ENCODE measurements at places on chromosomes 3 and 15.
A peak's percentile ranks its signal among the peaks of the same experiment; 100 is the strongest.

- DNase-seq: no peak
These were observed 10.3 kb downstream of the TRAK1 start for GRCh38 chr3:42101481-42101880.

DNA sequence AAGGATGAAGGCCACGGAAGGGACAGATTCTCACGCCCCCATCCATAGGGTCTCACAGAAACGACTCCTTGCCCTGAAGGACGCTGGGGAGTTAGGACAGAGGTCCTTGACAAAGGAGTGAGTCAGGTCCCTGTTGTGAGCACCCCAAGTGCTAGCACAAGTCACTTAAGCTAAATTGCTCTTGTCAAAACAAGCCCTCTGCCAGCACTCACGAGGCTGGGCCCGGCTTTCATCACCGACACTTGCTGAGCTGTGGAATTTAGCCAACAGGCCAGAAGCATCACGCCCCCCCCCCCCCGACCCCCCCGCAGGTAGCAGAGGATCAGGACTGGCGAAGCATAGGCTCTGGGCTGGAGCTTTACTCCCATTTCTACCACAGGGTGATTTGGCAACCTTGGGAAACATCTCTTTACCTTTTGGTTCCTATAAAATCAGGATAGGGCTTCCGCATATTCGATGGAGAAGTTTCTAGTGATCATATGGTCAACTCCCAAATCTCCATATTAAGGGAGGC, 75.4 kb downstream of the ADCY5 start:
- no peak for DNase-seq

DNA sequence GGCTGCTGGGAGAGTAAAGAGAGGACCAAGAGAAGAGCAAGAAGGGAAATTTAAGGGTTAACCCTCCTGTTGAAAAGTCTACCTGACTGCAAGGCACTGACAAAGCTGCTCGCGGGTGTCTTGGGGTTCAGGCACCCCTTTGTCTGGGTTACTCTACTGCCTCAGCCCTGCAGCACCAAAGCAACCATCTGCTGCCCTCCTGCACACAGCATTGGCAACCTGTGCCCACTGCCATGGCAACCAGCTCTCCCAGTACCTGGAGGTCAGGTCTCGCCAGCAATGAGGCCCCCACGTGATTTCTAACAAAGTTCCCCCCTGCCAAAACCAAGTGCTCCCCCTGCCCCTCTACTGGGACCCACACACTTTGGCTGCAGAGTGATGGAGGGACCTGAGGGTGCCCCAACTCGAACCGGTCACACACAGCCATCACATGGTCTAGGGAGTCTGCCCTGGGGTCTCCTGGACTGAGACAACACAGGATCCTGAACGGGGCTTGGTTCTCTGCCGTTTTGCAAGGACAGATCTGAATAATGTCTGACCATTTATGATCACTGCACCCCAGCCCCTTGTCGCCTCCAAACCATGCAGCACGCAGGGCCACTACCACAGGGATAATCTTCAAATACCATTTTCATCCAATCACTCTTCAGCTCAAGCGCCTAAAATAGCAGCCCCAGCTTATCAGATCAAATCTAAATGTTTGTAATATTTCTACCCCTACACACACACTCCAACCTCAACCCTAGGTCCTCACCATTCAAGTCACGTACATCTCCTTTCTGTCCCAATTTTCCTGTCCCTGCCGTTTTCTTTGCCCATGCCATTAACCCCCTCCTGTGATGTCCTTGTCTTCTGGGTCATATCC, 50.7 kb downstream of the ADCY5 start:
- DNase-seq: no peak

- no peak for DNase-seq
These were observed 103.1 kb upstream of the TLE3 start for GRCh38 chr15:70200511-70201424.

- DNase-seq: peak; percentile 83
These were observed 4.5 kb upstream of the GATA2 start for GRCh38 chr3:128497305-128498126.

DNA sequence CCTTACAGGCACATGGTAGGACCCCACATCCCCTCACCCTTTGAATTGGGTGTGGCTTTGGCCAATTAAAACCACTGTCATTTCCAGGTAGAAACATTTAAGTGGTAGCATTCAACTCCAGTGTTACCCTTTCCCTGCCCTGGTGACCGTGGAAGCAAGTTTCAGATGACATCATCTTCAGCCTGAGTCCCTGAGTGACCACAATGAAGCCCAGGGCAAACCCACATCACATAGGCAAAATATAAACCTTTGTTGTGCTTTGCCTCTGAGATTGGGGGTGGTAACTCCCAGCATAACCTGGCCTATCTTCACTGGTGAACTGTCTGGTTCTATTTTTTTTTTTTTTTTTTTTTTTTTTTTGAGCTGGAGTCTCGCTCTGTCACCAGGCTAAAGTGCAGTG, 404.0 kb upstream of the WNT5A start:
- DNase-seq: no peak

- DNase-seq: no peak
These were observed 119.9 kb downstream of the KLF13 start for GRCh38 chr15:31446546-31446945.

DNA sequence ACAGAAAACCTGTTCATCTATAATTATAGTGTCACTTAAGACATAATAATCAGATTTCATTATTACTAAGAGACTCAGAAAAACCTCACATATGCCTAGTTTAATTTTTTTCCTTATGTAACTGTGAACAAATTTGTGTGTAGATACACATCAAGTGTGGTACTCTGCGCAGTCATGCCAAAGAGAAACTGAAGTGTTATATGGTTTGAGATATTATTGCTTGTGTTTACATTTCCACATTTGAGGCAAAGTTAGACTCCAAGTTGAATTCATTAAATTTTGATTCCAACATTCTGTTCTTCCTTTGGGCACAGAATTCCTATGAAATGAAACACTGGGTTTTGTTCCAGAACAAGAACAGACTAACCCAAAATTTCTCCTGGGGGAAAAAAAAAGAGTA, 2.2 kb downstream of the MBNL1 start:
- no peak for DNase-seq

DNA sequence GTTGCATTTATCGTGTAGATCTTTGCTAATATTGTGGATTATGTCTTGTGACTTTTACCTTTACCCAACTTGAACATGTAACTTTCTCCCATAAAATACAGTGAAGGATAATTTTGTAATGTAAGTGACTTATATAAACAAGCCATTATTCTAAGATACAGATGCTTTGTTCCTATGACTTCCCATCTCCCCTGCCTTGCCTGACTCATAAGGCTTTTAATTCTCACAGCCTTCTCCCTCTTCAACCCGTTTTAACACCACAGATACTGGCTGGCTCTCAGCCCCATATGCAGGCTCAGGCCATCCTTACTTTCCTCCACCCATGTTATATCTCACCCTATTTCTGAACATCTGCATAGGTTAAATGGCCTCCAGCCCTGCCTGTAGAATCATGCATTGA, 4.1 kb downstream of the CCNDBP1 start:
- DNase-seq: no peak

GRCh38 chr15:99106417-99107220, 1.7 kb downstream of the SYNM start:
- no peak for DNase-seq

- DNase-seq: no peak
These were observed 3.6 kb downstream of the LSAMP start for GRCh38 chr3:116441652-116442051.

GRCh38 chr3:177071496-177072156, 125.7 kb downstream of the TBL1XR1 start:
- no peak for DNase-seq

DNA sequence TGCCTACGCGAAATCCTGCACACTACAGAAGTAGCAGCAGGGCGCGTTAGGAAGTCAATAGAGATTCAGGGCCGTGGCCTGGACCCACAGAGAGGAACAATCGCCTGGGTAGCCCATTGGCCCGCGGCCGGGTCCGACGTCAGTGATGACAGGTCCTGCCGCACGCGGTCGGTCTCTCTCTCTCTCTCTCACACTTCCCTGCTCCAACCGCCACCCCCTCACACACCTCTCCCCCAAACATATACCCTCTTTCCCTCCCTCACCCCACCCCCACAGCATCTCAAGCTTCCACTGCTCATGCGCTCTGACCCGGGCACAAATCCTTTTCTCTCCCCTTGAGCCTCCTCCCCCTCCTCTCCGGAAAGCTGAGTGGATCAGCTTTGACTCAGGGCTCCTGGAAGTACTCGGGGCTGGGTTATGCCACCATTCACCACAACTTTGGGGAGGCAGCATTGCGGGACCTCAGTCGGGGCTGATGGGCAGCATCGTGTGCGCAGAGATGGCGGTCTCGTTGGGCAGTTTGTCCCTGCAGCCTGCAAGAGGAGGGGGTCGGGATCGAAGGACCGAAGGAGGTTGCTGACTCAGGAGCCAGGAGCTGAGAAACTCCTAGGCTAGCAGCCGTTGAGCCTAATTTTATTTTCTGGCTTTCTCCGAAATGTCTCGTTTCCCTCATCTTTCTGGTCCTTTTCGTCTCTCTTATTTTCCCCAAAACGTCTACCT, 9.0 kb downstream of the ZIC4 start:
- DNase-seq: no peak

DNA sequence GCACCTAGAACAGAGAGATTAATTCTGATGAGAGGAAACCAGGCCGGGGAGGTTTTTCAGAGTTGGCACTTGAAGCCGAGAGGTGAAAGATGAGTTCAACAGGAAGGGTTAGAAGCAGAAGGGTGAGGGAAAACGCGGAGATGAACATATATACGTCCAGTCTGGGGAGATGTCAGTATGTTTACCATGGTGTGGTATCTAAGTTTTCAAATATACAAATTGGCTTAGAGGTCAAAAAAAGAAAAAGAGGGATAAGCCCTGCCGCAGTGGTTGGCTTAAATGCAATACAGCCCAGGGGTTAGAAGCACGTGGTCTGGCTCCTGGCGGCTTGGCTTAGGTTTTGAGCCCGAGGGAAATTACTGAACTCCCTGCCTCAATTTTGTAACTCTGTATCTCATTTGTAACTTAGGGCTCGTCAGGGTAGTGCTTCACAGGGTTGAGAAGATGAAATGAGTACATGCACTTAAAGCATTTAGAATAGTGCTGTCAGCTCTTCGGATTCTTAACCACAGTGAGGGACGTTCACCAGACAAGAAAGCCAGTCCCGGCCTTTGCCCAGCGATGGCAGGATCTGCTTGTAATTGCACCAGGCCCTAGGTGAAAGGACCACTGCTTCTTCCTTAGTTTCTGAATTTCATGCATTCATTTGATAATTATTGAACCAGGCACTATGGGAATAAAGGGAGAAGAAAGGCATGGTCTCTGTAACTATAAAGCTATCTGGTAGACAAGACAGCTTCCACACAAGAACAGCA, 6.4 kb downstream of the HES1 start:
- no peak for DNase-seq

GRCh38 chr15:91289324-91289723, 189.3 kb downstream of the SV2B start:
- peak; percentile 12 for DNase-seq

DNA sequence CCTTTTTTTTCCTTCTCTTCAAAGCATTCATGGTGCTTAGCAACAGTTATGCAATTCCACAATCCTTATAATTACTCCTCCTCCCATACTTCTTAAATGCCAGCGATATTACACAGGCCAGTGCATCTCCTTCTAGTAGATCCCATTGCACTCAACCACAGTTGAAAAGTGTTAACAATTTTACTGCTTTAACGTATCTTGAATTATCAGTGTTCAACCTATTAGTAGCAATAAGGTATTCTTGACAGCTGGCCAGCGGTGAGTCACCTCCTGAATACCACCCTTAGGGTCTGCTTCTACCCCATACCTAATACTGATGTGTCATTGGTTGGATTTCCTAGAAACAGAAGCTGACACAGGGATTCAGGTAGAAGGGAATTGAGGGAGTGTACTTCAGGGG, 24.0 kb upstream of the TEX9 start:
- no peak for DNase-seq

- DNase-seq: no peak
These were observed 1.5 kb downstream of the RBP1 start for GRCh38 chr3:139537795-139538621.

DNA sequence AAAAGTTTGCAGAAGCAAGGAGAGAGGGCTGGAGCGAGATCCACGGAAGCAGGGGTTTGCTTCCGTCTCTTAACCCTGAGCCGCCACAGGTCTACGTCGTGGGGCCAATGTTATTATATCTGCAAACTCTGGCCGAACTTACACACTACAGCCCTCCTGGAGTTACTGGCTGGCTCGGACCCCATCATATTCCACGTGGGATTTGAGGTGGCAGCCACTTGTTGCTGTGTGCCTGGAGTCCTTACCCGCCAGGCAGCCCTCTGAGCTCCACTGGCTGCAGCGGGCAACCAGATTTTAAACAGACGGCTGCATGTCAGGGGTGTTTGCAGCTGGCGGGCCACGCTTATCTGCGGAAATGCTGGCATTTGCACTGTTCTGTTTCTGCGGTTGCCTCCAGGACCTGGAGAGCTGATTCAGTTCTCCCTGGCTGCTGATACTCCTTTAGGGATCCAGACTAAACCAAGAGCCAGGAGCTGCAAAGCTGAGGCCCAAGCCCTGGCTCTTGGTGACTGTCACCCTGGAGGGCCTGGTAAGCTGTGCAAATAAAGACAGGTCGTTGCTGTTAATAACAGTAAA, 34.7 kb downstream of the TM2D3 start:
- no peak for DNase-seq
